CD4-positive, alpha-beta T cell treated with Interleukin-10 for 1 hour (primary cell): ENCODE measurements at places on chromosomes 16 and 17.

GRCh38 chr17:77127735-77128361 is 12.9 kb upstream of the SEC14L1 start:
- peak; percentile 79 for DNase-seq

DNA sequence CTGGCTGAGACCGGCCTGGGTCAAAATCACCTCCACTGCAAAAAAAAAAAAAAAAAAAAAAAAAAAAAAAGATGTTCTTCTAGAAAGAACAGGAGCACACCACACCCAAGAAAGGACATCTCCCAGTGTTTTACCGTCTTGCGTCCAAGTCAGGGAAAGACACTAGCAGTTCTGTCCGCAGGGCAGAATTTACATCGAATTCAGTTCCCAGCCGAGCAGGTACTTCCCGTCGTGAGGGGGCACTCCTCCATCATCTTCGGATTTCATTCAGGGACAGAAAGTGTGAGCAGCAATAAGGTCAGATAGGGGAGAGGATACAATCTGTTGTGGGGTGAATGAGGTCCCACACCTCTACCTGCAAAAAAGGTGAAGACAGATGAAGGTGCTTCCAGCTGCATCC is 574.7 kb downstream of the KCNJ18 start:
- DNase-seq = no peak

- DNase-seq = peak; percentile 74
These were observed 4.7 kb upstream of the CHD3 start for GRCh38 chr17:7883781-7884386.

DNA sequence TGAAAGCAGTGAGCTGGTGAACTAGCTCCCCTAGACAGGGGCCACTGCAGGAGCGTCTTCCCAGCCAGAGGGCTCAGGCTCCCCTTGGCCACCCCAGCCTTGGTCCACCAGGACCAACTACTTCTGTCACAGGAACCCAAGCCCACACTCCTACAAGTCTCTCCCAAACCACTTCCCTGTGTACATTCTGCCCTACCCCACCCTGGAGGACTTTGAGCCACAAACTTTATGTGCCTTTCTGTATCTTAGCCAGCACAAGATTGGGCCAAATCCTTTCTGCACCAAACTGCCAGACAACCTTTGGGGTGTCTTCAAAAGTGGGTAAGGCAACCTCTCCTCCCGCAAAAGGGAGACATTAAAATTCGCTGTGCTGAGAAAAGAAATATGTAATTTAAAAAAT is 31.6 kb downstream of the EFCAB5 start:
- DNase-seq = no peak

DNA sequence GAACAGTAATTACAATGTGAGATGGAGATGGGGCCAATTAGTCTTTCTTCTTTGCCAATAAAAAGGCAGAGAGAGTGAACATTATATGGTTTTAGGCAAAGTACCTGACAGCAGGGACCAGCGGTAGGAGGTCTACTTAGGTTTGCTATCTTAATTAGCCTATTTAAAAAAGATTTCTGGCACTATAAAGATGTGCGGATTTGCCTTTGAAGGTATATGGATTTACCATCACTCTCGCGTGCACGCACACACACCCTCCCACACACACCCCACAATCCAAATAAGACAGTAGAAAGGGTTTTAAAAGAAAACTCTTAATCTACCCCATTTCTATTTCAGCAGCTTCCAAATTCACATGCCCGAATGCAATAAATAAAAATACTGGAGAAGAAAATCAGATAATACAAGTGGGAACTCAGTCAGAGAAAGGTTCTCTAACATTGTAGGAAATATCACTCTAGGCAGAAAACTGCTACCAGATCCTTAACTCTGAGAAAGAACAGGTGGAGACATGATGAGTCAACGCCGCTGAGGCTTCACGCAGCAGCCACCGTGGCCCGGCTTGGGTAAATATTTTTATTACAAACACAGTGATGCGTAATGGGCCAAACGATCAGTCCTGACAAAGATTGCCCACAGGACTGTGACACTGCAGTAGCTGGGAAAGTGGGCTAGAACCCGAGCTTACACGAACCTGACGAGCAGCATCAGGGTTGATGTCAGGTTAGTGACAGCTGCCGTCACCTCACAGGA is 66.6 kb upstream of the AXIN2 start:
- DNase-seq = no peak

- DNase-seq = peak; percentile 20
These were observed 774 bp downstream of the ENGASE start for GRCh38 chr17:79075446-79075750.

GRCh38 chr16:89765292-89765830 is 44.0 kb downstream of the ZNF276 start:
- DNase-seq = no peak

- DNase-seq = no peak
These were observed 18.4 kb downstream of the METRNL start for GRCh38 chr17:83097831-83098230.

DNA sequence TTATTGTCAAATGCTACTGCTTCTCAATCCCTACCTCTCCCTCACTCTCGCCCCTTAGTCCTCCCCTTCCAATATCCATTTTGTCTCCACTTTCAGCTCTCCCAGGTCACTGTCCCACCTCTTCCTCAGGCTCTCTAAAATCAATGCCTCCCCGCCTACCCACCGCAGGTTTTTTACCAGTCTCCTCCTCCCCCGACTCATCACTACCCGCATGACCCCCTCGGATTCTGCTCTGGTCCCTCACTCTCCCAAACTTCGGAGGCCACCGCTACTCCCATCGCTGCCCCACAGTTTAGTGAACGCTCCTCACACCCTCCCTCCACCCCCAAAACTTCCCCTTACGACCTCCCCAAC is 513 bp downstream of the CRLF3 start:
- peak; percentile 33 for DNase-seq

DNA sequence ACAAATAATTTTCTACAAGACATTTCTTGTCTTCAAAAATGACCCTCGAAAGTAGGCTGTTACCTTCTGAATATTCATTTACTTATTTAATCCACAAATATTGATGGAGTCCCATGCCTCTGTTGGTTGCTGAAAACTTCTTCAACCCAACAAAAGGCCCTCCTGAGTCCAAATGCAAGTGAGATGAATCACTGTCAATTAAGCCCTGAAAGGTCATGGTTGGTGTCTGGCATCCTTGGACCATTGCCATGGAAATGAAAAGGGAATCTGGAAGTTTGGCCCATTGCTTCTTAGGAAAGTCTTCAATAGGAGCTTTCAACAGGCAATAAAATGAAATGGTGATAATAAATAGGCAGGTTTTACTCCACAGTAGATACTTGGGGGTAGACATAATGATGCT is 364.7 kb upstream of the DYNLRB2 start:
- DNase-seq = no peak

GRCh38 chr16:65429504-65430181 is 307.8 kb upstream of the CDH11 start:
- no peak for DNase-seq

DNA sequence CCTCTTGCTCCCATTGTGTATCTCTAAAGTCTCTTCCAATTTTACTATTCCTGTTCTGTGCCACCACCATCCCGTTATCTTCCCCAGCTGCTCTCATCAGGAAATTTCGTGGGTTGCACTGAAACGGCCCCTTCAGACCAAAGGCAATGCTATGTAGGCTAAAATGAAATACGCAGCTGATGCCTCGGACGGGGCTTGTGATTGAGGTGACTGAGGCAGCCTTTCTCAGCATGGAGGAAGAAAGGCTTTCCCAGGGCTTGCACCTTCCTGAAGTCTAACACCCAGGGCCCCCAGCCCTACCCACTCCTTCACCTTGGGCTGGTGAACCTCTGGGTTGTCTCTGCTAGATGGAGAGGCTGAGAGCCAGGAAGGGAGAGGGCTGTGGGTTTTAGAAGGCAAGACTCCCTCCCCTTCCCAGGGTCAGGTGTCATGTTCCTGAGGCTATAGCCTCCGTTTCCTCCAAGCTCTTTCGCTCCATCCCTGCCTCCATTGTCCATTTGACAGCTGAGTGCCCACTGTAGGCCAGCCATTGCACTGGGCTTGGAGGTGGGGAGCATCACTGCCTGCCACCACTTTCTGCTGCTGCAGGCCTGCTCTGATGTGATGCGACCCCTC is 7.8 kb downstream of the CCDC200 start:
- no peak for DNase-seq

DNA sequence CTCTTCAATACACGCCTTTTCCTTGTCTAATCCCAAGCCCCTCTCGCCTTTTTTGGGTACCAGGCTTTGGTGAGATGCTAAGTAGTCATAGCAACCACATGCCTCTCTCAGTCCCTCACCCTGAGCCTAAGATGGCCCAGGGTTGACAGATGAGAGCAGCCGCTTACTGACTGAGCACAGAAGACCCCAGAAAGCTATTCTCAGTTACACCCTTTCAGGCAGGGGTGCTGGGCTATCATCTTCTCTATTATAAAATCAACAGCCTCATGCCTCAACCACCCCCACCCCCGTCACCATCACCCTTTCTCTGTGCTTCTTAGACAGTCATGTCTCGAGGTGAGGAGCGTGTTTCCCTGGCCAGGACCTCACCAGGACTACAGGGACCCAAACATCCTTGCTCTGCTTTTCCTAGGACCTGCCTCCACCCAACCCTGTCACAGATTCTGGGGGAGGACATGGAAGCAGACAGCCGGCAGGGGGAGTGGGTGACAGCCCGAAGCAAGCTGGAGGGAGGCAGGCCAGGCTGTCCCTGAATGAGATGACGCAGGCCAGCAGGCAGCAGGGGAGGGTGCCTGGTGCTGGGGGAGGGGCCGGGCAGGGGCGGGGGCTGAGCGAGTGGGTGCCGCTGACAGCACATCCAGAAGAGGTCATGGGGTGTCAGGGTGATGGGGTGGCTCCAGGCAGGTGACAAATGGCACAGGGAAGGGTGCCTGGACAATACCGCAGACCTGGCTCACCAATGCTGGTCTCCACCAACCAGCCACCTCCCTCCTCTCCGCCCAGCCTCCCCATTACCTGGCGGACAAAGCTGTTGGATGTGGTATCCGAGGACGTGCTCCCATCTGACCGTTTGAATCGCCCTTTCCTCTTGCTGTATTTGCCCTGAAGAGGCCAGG is 3.1 kb downstream of the CACNB1 start:
- DNase-seq = no peak

- no peak for DNase-seq
These were observed 90.3 kb downstream of the RAB11FIP4 start for GRCh38 chr17:31481783-31482081.

- no peak for DNase-seq
These were observed 131.2 kb downstream of the HS3ST3B1 start for GRCh38 chr17:14432079-14432478.

DNA sequence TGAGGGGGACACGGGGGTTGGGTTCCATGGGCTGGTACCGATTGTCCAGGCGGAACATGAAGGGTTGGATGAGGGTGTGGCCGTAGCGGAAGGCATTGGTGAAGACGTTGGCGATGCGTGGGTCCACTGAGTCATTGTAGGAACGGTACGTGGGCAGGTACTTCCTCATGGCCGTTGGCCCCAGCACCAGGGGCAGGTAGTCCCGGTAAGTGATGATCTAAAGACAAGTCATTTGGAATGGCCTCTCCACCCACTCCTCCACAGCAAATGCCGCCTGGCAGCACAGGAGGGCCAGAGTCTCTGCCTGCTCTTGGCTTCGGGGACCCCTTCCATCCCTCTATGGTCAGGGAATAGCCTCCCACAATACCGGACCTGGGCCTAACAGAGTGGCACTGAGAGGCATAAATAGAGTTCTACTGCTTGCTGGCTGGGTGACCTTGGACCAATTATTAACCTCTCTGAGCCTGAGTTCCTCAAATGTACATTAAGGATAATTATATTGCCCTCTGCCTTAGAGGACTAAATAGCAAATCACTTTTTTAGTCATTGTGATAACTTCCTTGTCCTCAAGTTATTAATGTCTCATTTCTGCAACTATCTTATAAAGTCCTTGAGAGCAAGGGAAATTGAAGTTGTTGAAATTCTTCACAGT is 7.2 kb downstream of the MPO start:
- DNase-seq = no peak

DNA sequence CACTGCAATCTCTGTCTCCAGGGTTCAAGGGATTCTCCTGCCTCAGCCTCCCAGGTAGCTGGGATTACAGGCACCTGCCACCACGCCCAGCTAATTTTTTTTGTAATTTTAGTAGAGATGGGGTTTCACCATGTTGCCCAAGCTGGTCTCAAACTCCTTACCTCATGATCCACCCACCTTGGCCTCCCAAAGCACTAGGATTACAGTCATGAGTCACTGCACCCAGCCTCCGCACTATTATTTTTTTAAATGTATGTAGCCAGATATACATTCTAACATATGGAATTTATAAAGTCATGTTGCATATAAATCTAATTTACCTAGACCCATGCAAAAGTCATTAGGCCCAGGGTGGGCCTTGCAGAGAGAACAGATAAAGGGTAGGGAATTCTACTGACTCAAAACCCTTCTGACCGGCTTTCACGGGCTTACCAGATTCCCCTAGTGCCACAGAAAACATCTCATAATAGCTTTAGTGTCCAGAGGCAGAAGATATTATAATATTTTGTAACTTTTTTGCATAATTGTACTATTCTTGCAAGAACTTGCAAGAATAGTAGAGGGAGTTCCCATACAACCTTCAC is 20.5 kb upstream of the HELZ start:
- no peak for DNase-seq

DNA sequence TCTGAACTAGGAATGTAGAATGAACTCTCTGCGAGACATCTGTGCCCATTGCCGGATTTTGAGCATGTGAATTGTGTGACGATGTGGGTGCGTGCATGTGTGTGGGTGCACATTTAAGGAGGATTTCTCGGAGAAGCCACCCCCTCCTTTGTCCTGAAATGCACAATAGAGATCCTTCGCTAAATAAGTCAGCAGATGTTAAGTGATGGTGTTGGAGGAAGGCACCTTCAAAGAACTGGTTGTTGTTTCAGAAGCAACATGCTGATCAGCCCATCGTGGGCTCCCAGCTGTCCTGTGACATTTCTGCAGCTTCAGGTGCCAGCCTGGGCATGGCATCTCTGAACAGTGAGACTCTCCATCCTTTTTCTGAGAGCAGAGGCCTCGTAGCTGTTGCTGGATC is 194.9 kb downstream of the MSI2 start:
- no peak for DNase-seq

DNA sequence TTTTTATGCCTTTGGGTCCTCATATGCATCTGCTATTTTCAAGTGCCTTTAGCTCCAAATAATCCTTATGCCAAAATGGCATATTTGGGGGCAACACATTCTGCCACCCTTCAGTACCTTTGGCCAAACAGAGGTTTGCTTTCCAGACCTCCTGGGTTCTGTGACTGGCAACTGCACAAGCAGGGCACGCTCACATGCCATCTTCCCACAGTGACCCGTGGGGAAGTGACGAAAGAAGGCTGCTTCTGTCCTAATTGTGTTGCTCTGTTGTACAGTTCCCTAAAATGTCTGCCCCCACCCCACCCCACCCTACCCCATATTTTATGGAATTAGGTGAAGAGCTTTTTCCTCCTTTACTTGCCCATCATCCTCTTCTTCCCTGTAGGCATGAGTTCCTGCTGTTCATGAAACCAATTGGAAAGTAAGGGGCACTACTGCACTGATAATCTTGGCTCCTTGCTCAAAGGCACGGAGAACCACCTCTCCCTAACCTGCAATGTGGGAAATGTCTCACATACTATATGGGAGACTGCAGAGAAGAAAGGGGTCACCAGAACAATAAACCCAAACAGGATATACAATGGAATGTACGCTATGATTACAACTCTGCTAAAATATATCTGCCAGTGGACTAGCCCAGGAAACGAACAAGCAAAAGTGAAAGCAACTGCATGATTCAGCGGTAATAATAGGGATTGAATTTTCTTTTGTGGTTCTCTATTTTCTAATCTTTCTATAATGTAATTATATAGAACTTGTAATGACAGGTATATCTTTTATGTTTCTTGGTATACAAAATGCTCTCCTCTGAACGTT is 3.3 kb upstream of the SLFN12L start:
- DNase-seq = peak; percentile 58

GRCh38 chr17:28751600-28752366 is 8.0 kb downstream of the TRAF4 start:
- no peak for DNase-seq

- DNase-seq = no peak
These were observed 266.1 kb upstream of the DYNLRB2 start for GRCh38 chr16:80274576-80275191.
